Stimulated activated CD8-positive, alpha-beta memory T cell treated with anti-CD3 and anti-CD28 coated beads, Interleukin-2, amount 100 ng/mL, for 1 hour (primary cell): ENCODE measurements at places on chromosomes 1 and 21.

- no peak for DNase-seq
Measured at GRCh38 chr1:79902418-79902817, 895.9 kb upstream of the ADGRL4 start.

DNA sequence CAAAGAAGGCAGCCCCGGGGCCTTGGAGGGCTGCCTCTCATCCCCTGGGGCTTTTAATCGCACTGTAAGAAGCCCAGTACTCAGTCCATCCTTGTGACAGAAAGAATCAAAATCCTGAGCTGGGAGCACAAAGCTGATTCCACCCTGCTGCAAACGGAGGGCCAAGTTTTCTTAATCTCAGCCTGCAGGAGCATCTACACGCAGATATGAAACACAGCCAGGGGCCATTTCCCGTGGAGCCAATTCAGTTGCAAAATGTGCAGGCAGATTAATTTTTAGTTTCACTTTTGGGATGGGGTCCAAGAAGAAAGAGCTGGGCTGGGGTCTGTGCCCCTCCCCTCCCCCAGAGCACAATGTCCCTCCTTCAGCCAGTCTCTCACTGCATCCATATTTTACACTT lies 4.4 kb downstream of the LYPD8 start:
- no peak for DNase-seq

- no peak for DNase-seq
Measured at GRCh38 chr1:27570784-27571183, 33.2 kb downstream of the AHDC1 start.

DNA sequence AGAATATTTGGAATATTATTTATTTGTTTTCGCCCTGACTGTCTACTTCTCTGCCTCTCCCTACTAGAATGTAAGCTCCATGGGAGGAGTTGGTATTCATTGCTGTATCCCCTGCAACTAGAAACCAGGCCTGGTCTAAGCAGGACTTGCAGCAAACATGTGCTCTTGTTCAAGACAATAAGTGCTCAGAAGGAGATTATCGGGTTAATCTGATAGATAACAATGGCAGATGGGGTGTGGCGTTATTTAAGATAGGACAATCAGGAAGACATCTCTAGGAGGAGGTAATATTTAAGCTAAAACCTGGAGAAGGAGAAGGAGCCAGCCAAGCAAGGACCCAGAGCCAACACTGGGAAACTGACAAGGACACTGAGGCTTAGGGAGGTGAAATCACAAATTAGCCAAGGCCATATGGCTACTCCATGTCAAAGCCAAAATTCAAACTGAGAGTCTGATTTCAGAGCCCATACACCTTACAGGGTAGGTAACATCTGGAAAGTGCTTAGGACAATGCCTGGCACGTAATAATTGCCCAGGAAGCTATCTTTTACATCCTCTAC lies 41.5 kb downstream of the STYXL2 start:
- no peak for DNase-seq

GRCh38 chr1:30830537-30830936 lies 73.0 kb upstream of the LAPTM5 start:
- no peak for DNase-seq

DNA sequence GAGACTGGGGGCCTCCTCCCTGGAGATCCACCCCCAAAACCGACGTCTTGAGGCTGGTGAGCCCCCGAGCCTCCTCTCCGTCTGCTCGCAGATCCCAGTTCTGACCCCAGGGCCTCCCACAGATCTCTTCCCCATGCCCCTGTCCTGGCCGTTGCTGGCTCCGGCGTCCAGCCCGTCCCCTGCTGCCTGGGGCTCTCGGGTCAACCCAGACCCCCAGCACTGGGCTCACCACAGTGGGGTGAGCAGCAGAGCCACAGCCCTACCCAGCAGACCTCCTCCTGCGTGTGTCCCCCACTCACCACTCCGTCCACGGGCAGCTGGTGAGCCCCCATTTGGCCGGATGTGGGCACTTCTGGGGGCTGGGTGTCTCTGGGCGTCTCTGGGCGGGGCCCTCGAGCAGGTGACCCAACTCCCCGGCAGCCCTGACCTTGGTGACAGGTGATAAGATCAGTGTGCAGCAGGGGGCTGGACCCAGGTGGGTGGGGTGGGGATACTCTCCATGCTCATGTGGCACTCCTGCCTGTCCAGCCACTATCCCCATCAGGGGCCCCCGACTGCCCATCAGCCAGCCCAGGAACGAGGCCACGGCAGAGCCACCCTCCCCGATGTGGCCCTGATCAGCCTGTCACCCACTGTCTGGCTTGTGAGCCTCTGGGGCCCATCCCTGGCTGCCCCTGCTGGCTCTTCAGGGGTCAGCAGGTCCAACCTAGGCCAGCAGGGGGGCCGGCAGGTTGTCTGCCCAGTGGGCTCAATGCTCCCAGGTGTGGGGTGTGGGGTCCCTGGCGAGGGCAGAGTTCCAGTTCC lies 709 bp downstream of the TNFRSF14 start:
- no peak for DNase-seq

DNA sequence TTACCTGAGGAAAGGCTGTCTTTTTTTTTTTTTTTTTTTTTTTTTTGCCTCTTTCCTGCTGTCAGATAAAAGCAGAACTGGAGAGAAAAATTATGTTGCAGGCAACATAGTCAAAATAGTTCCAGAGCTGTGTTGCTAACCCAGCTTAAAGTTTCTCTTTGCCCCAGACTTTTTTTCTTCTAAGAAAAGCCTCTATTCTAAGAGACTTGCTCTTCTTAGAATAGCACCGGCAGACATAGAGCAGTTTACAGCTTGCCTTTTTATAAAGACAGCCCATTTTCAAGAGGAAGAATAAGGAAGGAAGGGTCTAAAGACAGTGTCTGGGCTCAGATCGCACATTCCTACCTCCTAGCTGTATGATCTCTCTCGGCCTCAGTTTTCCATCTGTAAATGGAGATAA lies 88.7 kb downstream of the TENT5C start:
- DNase-seq, result no peak

- no peak for DNase-seq
Measured at GRCh38 chr1:230940848-230941247, 37.8 kb downstream of the TTC13 start.

- no peak for DNase-seq
Measured at GRCh38 chr1:35437200-35437599, 120.0 kb downstream of the KIAA0319L start.

GRCh38 chr1:8134546-8135235 lies 108.6 kb upstream of the ERRFI1 start:
- no peak for DNase-seq

DNA sequence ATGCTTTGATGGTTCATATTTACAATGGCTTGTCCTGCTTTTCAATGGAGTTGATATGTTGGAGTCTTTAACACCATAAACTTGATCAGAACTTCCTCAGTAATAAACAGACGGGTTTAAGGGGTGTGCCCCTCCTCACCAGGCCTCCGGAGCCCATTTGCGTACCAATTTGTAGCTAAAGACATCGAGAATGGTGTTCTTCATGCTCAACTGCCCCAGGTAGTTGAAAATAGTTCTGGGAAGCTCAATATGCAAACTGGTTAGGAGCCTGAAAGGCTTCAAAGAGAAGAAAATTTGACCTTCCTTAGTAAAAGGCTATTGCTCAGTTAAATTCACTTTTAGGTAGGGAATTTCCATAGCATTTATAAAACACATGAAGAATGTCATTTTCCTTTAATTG lies 68.1 kb upstream of the RRP15 start:
- no peak for DNase-seq

GRCh38 chr1:148333875-148334338 lies 149.2 kb downstream of the PPIAL4G start:
- no peak for DNase-seq

DNA sequence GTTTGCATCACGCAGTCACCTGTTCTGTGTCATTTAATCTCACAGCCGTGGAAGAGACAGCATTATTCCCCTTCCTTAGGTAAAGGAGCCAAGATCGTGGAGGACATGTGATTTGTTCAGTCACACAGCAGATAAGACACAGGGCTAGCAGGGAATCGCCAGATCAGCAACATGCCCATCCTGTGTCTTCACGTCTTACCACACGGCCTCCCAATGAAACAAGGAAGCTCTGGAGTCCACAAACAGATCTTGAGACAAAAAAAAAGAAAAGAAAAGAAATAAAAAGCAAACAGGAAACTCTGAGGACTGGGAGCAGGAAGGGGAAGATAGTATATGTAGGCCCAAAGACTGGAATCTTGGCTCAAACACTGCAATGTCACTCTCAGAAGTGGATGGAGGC lies 155.3 kb downstream of the ADSS2 start:
- no peak for DNase-seq

DNA sequence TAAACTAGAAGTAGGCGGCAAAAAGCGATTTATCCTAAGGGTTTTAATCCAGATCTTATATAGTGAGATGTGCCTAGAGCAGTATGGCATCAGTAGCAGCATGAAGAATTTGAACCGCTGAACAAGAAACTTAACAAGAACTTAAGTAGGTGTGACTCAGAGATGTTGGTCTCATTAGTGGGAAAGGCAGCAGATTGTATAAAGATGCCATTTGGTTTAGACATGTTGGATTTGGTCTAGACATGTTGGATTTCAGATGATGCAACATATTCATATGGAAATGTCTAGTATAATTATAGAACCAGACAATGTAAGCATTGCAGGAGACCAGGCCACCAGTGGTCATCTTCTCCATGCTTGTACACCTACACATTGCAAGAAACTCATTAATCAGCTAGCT lies 42.1 kb upstream of the ZP4 start:
- no peak for DNase-seq

GRCh38 chr1:150622303-150622975 lies 7.0 kb downstream of the ENSA start:
- DNase-seq, result no peak

DNA sequence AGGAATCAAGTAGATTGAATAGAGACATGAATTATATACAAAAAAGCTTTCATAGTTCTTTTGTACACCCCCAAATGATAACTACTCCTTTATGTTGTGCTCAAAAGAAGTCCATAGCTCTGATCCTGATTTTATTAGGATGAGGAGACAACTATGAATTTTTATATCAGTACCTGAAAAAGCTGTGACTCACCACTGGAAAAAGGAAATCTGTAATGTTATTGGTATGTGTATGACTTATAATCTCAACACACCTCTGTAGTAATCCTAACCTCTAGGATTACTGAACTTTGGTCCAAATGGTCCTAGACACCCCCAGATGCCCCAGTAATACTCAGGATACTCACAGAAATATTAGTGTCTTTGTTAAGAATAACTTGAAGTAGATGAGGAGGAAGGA lies 10.2 kb downstream of the PRKAB2 start:
- DNase-seq, result no peak

- DNase-seq, result no peak
Measured at GRCh38 chr1:98147280-98147679, 226.4 kb upstream of the DPYD start.

- DNase-seq, result no peak
Measured at GRCh38 chr1:118335331-118335732, 150.3 kb upstream of the SPAG17 start.

- DNase-seq, result no peak
Measured at GRCh38 chr1:209550519-209550918, 33.0 kb upstream of the CAMK1G start.

DNA sequence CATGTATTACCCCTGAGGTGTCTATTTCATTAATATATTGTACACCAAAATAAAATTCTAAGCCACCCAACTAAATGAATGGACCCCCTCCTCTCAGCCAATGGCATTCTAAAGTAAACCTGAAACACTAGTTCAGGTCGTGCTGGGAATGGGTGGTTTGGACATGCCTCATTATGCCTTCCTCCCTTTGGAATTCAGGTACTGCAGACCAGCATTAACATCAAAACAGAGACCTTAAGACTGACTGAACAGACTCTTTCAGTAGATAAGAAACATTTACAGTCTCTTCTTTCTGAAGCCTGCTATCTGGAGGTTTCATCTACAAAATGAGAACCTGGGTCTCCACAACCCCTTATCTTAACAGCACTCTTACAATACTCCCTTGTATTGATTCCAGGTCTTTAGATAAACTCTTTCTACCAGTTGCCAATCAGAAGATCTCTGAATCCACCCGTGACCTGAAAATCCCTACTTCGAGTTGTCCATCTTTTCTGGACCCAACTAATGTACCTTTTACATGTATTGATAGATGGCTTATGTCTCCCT lies 93.6 kb downstream of the PKN2 start:
- no peak for DNase-seq

DNA sequence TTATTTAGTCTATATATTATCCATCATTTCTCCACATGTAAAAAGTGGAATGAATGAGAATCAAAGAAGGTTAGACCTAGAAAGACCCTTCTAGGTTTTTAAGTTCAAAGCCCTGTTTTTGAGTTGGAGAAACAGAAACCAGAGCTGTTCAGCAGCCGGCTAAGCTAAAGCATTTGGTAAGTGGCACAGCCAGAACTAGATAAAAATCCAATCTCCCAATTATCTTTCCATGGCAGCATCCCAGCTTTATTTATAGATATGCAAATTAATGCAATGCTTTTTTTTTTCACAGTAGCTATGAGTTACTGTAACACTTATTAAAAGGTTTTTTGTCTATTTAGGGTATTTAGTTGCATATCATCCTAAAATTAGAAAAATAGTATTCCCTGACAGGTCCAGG lies 85.1 kb downstream of the NIBAN1 start:
- no peak for DNase-seq
